ENCODE measurements at places on chromosomes 3 and 15. TPM values are rescaled to one million over a fixed set of nuclear protein-coding genes. Genes with fewer than 3 reads are reported as not detected.

DNA sequence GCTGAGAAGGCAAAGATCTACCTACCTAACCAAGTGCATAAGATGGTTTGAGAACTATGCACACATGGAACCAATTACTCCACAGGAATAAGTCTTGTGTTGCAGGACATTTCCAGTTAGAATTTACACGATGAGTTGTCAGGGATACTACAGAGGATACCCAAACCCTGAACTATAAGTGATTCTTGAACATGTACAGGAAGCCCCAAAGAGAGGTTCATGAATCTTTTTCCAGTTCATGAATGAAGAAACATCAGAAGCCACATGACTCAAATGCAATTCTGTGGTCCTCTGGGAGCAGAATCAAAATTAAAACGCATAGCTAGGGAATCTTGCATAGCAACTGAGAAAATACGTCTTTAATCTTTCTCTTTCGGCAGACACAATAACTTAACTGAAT lies 114.1 kb upstream of the LMCD1 start:
- no peak for DNase-seq

- DNase-seq: no peak
Measured at GRCh38 chr15:76517910-76518309, 181.3 kb downstream of the ISL2 start.

GRCh38 chr3:31979001-31979697 lies 1.9 kb downstream of the OSBPL10 start:
- no peak for DNase-seq

- no peak for DNase-seq
Measured at GRCh38 chr3:171851660-171852058, 8.5 kb downstream of the TMEM212 start.

GRCh38 chr3:42717306-42717705 lies 14.7 kb upstream of the HHATL start:
- no peak for DNase-seq

- DNase-seq: no peak
Measured at GRCh38 chr15:57003418-57003817, 85.0 kb downstream of the TCF12 start.

SYNPR gene
- 0.25 TPM for total RNA-seq
